ENCODE measurements at places on chromosomes 3 and 15. TPM values are rescaled to one million over a fixed set of nuclear protein-coding genes. Genes with fewer than 3 reads are reported as not detected.

The UBAP1L gene
- 1.6 TPM for total RNA-seq

DNA sequence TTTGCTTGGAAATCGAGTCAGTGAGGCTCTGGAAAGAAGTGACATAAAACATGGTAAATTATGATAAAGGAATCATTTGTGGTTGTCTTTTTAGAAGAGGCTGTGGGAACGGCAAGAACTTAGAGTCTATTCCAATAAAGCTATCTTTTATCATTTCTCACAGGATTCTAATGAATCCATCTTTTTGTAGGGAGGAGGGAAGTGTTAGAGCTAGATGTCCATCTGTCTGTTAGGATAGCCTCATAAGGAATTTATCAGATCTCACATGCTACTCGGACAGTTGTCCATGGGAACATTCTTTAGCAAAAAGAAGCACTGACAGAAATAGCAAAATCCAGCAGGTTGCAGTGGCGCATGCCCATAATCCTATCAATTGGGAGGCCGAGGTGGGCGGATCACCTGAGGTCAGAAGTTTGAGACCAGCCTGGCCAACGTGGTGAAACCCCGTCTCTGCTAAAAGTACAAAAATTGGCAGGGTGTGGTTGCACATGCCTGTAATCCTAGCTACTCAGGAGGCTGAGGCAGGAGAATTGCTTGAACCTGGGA, 37.0 kb downstream of the STARD9 start:
- DNase-seq: no peak

The RASL12 gene
- 20.9 TPM for total RNA-seq

- no peak for DNase-seq
Observed at GRCh38 chr3:107985496-107985895, 105.3 kb downstream of the CD47 start.

- DNase-seq: no peak
Observed at GRCh38 chr3:12465836-12466225, 18.4 kb upstream of the TSEN2 start.

The AMIGO3 gene
- 5.8 TPM for total RNA-seq

- no peak for DNase-seq
Observed at GRCh38 chr3:162195147-162195546, 698.5 kb downstream of the OTOL1 start.

The GPR27 gene
- 10.1 TPM for total RNA-seq

The SEC22C gene
- total RNA-seq: 53.0 TPM

DNA sequence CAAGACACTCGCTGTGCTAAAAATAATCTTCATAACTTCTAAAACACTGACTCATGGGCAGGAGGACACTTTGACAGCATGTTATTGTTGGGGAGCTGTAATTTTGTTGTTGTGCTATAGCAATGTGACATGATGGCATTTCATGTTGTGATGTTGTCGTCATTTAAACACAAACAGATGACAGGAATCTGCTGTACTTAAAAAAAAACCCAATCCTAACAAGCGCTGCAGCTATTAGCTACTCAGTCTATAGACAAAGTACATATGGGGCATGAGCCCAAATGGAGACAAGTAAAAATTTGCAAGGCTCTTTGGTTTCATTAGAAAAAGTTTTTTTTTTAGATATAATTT, 828 bp upstream of the ATOSA start:
- no peak for DNase-seq

The TMCO5A gene
- not detected for total RNA-seq

The ZNF35 gene
- total RNA-seq: 13.7 TPM

GRCh38 chr15:67100801-67101581, 35.6 kb downstream of the SMAD3 start:
- no peak for DNase-seq

The HTR3E gene
- total RNA-seq: not detected

DNA sequence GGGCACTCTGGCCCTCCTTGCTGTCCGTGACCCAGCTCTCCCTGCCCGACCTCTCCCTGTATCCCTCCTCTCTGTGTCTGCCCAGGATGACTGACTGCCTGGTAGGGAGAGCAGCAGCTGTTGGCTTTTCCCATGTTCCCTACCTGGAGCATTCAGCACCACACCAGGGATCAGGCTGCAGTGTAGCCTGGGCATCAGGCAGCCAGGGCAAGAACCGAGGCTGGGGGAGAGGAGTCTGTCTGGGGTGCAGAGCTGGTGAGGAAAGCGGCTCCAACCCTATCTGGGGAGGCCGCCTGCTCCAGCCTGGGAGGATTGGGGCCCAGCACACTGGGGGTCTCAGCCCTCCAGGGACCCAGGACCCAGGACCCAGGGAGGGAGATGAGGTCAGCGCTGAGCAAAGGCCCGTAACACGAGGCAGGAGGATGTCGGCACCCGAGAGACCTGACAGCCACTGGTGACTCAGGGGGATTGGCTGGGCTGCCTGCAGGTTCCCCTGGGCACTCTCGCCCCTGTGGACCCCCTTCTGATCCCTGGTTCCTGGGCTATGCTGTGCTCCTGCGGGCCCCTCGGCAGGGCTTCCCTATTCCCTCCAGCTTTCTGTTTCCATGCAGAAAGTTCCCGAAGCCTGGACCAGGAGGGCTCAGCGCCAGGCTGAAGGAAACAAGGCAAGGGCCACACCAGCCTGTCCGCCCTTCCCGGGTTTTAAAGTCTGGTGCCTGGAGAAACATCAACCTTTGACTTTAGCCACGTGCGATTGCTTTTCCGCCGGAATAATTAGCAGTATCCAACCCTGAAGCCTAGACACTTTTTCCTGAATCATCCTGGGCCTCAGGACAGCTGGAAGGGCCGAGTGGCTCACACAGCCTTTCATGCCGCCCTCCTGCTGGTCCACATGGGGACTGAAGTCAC, 128.2 kb upstream of the MEF2A start:
- DNase-seq: peak; percentile 69

DNA sequence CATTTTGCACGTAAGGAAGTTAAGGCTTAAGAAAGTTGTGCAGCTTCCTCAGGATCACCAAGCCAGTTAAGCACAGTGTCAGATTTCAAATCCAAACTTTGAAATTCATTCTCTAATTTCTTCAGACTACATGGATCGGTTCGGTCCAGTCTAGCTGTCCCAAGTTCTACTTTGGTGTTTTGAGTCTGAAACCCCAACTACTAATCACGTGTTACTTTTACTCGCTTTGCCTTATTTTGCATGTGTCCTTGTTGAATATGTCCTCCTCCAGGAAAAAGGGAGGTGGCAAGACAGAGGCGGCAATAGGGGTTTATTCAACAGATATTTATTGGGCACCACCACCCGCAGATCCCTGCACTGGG, 522 bp upstream of the GXYLT2 start:
- DNase-seq: no peak

The TLNRD1 gene
- total RNA-seq: 38.4 TPM

Measured in H7 (cell line).